ENCODE measurements at places on chromosomes 4 and X. TPM values are rescaled to one million over a fixed set of nuclear protein-coding genes. Genes with fewer than 3 reads are reported as not detected.

The POU4F2 gene
- total RNA-seq, result not detected

The CTSO gene
- 3.6 TPM for total RNA-seq

The FGB gene
- total RNA-seq, result not detected

The CXCL1 gene
- 33.4 TPM for total RNA-seq

The CLCN4 gene
- total RNA-seq, result 7.4 TPM

The SRPK3 gene
- 0.09 TPM for total RNA-seq
